ENCODE measurements at places on chromosomes 11 and 22. TPM values are rescaled to one million over a fixed set of nuclear protein-coding genes. Genes with fewer than 3 reads are reported as not detected.

DNA sequence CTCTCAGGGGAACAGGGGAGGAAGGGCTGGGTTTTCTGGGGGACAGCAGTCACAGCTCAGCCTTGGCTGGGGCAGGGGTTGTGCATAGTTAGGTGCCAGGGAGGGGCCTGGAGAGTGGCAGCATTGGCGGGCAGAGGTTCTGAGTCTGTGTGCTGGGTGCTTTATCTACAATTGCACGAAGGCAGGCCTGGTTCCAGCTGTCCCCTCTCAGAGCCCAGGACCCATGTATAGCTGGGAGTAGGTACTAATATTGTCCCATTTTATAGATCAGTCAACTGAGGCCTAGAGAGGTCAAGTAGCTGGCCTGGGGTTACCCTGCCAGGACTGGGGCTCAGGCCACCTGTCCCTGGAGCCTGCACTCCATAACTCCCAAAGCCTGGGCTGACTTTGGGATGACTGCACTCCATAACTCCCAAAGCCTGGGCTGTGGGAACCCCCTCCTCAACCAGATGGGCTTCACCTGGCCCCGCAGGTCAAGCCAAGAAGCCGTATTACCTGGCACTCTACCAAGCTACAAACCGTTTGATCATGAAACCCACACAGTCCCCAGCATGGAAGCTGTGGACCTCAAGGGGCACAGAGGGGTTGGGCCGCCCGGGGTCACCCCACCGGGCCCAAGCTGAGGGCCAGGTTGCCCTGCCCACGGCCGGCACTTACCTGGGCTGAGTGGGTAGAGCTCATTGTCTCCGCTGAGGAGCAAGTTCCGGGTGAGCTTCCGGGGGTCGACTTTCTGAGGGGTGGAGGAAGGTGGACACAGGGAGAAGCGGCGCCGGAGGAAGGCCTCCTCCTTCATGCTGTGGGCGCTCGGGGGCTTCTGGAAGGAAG, 36.5 kb downstream of the OSBPL5 start:
- no peak for DNase-seq

DDIAS gene
- 10.3 TPM for total RNA-seq

DNA sequence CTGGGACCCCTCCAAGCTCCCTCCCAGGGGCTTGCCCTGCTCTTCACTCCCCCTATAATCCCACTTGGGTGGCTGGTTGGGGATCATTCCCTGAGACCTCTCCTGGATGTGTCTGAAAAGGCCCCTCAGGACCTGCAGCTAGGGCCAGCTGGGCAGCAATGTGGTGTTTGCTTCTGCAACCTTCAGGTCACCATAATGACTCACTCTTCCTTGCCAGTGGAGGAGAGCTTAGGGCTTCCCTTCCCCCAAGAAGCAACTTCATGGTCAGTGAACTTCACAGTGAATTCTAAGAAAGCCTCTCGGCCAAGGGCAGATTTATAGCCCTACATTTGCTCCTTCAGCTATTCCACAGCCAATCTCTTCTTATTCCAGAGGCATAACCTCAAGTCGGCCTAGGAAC, 45.1 kb upstream of the TSPAN18 start:
- DNase-seq, result no peak

DNA sequence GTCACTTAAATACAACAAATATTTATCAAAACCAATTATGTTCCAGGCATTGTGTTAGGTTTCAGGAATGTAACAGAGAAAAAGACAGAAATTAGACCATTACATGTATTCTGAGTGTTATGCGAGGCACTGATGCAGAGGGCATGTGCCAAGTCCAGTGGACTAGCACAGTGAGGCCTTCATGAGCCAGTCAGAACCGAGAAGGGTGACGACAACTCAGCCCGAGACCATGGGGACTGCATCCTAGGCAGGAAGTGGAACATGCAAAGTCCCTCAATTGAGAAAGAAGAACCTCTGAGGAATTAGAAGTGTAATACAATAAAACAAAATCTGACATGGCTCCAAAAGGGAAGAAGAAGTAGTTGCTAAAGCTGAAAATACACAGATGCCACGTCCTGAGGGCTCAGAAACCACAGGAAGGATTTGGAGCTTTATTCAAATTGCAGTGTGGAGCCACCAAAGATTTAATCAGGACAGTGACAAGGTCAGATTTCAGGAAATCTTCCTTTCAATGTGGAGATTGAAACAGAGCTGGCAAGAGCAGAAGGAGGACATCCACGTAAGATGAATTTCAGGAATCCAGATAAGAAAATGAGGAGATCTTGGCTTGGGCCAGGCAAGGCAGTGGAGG, 529.6 kb downstream of the NTM start:
- DNase-seq, result no peak

TUT1 gene
- total RNA-seq, result 8.5 TPM

All from SJSA1 (cell line).